ENCODE measurements at places on chromosomes 2 and 18.

- DNase-seq, result no peak
Observed at GRCh38 chr18:21896732-21897336, 156.2 kb downstream of the MIB1 start.

GRCh38 chr2:42758751-42759150, 5.2 kb downstream of the OXER1 start:
- no peak for DNase-seq

DNA sequence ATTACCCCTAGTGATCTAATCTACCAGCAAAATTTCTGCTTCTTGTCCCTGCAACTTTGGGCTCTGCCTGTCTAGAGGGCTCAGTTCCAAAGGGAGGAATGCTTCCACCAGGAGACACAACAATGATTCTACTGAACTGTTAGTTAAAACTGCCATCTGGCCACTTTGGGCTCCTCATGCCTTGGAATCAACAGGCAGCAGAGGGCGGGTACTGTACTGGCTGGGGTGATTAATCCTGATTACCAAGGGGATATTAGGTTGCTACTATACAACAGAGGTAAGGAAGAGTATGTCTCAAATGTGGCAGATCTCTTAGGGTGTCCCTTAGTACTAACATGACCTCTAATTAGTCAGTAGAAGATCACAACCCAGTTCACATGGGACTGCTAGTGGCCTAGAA, 21.4 kb downstream of the HADHA start:
- DNase-seq, result no peak

DNA sequence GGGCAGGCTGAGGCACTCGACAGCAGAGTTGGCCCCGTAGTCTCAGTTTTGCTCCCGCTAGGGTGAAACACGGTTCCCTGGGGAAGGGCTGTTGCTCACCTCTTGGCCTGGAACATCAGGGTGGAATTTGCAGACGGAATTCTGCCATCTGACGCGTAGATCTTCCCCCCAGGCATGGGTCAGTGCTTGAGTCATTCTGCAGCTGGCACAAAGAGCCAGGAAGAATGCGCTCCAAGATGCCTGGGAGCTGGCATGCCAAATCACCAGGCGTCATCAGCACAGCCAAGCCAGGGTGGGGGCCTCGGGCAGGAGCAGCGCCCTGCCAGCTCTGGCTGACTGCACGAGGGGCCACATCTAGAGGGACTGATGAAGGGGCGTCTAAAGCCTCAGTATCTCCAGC, 42.7 kb downstream of the ODC1 start:
- peak; percentile 99 for DNase-seq

- peak; percentile 100 for DNase-seq
Observed at GRCh38 chr2:47269316-47270232, 114.5 kb upstream of the STPG4 start.

Measured in bronchial epithelial cell (primary cell).